Cortex of kidney (tissue), 1 donor: ENCODE measurements at places on chromosomes 5 and 9.

GRCh38 chr5:61933787-61934626 is 372.0 kb upstream of the KIF2A start:
- no peak for DNase-seq

DNA sequence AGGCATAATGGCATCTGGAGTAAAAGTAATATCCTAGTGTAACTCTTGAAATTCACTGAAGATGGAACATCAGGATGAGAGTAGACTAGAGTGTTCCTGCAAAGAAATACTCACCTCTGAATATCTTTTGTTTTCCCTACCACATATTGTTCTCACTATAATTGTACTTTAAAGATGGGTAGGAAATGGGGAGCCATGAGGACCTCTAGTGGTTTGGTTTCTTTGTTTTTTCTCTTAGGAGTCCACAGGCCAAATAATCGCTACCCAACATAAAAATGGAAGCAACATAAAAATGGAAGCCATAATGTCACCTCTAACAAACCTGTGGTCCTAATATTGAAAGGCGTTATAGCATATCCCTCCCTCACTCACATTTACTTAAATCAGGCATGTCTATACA is 2375.8 kb downstream of the MAT2B start:
- DNase-seq = no peak

GRCh38 chr5:69468631-69469030 is 24.0 kb upstream of the OCLN start:
- no peak for DNase-seq

GRCh38 chr5:123138774-123139173 is 49.7 kb downstream of the PRDM6 start:
- no peak for DNase-seq

GRCh38 chr9:101674165-101674564 is 64.3 kb downstream of the GRIN3A start:
- no peak for DNase-seq

DNA sequence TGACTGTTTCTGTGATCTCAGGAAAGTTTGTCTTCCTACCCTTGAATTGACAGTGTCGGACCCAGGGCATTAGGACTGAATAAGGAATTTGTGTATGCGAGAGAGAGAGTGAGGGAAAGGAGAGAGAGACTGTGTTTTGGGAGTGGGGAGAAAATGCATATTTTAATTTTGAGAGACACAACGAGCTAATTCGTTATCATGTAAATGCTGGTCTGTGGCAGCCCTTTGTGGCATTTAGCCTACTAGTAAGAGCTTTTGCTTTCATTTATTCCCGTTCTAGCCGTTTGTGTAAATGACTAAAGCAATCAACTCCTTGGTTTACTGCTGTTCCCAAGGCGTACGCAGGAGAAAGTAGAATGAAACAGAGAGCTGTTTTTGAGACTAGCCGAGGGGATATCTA is 79.8 kb upstream of the MAMDC2 start:
- no peak for DNase-seq

- no peak for DNase-seq
Observed at GRCh38 chr5:69492391-69492922, at the start of gene OCLN. Gene OCLN, plus strand, starts transcription at chr5:69492790. Its CDS starts 11,455 bp downstream, at chr5:69504245.

GRCh38 chr9:83456226-83456625 is 82.0 kb downstream of the FRMD3 start:
- no peak for DNase-seq

DNA sequence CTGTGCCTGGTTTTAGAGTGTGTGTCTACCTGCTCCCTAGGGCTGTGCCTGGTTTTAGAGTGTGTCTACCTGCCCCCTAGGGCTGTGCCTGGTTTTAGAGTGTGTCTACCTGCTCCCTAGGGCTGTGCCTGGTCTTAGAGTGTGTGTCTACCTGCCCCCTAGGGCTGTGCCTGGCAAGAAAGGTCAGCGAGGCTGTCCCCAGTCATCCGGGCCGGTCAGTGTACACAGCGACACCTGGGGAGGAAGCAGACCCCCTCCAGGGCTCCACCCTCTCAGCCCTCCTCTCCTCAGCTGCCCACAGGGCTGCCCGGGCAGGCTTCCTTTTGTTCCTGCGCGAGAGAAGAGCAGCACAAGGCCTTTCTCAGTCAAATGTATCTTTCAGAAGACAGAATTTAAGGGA is 4.1 kb downstream of the NRARP start:
- DNase-seq = no peak

GRCh38 chr5:157860898-157861890 is 2.2 kb upstream of the CLINT1 start:
- DNase-seq = no peak

- DNase-seq = no peak
Observed at GRCh38 chr5:36590513-36591286, 15.7 kb upstream of the SLC1A3 start.

DNA sequence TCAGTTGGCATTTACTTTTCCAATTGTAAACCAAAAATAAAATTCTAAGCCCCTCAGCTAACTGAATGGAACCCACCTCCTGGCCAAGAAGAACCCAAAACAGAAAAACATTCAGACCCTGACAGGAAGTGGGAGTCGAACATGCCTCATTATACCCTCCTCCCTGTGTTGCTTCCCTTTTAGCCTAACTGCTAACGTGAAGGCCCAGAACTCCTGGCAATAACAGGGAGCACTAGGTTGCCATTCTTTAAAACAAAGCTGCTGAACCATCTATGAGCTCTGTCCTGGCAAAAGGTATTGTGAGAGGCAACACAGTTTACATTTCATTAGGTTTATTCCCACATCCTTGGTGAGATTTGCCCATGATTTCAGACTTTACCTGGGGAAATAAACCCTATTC is 481.4 kb downstream of the CHSY3 start:
- DNase-seq = no peak

DNA sequence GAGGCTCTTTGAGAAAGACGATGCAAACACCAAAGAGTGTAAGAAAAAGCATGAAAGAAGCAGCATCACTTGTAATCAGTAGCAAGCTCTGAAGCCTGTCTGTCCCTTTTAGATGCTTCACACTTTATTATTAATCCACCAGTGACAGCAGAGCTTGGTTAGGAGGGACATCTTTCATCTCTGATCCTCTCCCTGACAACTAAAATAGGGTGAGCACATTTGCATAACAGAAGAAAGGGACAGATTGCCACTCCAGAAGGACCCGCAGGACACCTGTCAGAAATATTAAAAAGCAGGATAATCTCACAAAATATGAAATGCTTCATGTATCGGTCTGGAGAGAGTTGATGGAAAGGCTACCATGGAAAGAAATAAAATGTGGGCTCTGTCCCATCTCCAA is 71.4 kb upstream of the MAP1B start:
- DNase-seq = no peak

DNA sequence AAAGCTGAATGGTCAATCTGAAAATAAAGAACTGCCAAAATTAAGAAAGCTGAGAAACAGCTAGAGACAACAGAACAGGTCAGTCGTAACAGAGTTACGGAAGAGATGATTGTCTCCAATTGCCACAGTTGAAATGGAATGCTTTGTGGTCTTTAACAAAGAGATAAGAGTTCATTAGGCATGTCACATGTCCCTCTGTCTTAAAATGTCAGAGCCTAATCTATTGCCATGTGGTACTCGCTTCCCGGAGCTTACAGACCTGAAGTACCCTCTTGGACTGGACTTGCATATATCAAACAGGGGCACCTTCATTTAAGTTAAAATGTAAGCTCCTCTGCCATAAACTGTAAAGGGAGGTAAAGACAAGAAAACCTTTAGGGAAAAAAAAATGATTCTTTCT is 19.7 kb downstream of the TTC39B start:
- DNase-seq = no peak

DNA sequence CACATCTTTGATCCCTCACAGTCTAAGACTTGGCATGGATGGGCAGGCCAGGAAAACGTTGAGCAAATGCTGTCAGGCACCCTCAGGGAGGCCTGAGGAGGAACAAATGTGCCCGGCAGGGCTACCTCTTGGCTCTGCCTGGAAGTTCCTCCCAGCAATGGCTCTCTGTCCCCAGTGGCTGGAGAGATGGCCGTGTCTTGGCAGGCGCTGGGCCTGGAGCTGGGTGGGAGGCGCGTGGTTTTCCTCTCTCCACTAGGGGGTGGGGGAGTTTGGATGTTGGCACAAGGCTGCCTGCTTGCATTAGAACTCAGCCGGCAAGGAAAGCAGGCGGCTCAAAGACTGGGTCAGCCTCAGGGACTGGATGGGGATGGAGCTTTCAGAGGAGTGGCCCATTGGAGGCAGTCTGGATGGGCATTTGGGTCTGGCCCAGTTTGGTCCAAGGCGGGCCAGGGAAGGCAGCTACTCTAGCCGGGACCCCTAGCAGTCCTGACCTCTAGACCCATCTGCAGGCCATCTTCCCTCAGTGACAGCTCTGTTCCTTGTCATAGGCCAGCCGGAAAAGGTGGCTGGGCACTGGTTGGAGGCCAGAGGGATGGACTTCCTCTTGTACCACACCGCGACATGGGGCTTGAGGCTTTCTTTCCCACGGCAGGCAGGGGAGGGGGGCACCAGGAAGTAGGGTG is 68.2 kb upstream of the STC2 start:
- no peak for DNase-seq

DNA sequence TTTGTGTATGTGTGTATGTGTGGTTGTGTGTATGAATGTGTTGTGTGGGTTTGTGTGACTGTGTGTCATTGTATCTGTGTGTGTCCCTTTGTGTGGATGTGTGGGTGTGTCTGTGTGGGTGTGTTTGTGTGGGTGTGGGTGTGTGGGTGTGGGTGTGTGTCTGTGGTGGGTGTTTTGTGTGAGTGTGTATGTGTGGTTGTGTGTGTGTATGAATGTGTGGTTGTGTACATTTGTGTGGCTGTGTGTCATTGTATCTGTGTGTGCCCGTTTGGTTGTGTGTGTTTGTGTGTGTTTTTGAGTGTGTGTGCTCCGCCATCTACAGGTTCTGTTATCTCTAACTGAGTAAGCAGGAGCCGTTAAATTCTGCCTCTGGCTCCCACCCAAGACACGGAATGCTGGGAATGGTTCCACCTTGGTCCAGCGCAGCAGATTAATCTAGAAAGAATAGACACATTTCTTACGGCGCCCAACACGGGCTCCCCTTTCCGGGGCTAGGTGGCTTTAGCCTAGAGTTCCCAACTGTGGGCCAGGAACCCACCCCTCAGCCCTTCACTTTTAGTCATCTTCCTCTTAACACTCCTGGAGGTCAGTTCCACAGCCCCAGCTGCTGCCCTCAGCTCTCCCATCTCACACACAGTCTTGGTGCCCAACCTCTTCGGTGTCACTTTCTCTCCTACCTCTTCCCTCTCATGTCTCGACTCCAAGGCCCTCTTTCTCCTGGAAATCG is 197.1 kb downstream of the TTLL11 start:
- DNase-seq = no peak

GRCh38 chr9:87547671-87548081 is 50.0 kb downstream of the DAPK1 start:
- DNase-seq = no peak

GRCh38 chr9:38638881-38639576 is 18.6 kb upstream of the ANKRD18A start:
- no peak for DNase-seq

- no peak for DNase-seq
Observed at GRCh38 chr9:69818750-69819345, 1.8 kb upstream of the CFAP95 start.

GRCh38 chr5:88836195-88836838 is 46.7 kb downstream of the MEF2C start:
- DNase-seq = no peak

GRCh38 chr9:16282216-16282615 is 588.3 kb downstream of the BNC2 start:
- no peak for DNase-seq

DNA sequence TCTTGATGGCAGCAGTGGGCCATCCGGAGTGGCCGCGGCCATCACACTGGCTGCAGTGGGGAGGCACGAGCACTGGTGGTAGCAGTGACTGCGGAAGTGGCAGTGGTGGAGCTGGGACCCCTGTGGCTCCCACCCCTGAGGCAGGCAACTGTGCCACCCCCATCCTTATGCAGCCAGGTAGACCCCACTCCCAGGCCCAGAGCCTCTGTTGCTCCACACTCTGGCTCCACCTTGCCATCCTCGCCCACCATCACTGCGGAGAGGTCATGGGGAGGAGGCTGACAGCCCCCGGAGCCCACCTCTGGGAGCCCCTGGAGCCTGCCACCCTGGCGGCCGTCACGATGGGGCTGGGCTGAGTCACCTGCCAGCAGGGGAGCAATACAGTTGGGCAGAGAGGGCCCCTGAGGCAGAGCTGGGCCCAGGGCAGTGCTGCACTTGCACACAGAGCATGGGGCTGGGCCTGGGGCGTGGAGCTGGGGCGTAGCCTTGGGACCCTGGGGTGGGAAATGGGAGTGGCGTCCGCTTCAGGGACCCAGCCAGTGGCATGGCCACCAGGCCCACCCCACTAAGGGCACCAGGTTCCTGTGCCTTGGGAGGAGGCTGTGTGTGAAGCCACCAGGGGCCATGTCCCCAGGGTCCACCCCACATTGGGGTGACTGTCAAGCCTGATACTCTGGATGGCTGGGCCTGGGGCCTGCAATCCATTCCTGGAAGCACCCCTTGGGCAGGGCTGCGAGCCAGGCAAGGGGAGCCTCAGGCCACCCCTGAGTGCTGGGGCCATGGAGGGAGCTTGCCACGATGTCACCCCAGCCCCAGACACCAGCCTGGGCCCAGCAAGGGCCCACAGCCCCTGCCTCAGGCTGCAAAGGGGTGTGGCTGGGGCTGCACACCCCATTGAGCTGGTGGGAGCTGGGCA is 7.7 kb downstream of the AMBP start:
- no peak for DNase-seq

GRCh38 chr5:76104027-76104426 is 20.8 kb downstream of the SV2C start:
- DNase-seq = no peak

DNA sequence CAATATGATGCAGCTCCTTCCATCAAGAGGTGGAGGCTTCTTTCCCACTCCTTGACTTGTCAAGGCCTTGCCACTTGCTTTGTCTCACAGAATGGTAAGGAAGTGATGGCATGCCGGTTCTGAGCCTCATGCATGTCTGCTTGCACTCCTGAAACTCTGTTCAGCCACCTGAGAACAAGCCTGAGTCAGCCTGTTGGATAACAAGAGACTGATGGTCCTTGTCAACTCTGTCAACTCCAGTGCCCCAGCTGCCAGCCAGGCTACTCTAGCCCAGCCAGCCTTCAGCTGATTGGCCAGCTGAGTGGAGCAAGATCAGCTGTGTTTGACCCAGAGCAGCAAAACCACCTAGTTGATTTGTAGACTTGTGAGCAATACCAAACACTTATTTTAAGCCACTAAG is 4.4 kb upstream of the TENT4A start:
- no peak for DNase-seq

- no peak for DNase-seq
Observed at GRCh38 chr5:61333321-61333953, 1.4 kb downstream of the ZSWIM6 start.

DNA sequence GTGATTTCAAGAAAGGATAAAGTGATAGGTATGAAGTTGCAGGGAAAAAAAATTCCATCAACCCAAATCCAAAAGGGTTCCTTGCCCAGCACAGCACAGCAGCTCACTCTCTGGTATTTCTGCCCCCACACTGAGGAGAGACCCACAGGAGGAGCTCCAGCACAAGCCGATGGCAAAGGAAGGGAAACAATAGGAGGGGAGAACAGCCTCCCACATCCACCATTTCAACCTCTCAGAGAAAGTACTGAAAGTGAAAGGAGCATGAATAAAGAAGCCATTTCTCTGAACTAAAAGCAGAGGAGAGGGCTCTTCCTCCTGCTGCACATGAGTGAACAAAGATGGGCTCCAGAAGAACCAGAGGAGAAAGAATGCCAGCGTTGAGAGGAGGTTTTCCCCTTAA is 54.9 kb upstream of the ZSWIM6 start:
- DNase-seq = no peak

- no peak for DNase-seq
Observed at GRCh38 chr9:79263628-79264027, 308.1 kb upstream of the TLE4 start.
